ENCODE measurements at places on chromosomes 3 and 15.

DNA sequence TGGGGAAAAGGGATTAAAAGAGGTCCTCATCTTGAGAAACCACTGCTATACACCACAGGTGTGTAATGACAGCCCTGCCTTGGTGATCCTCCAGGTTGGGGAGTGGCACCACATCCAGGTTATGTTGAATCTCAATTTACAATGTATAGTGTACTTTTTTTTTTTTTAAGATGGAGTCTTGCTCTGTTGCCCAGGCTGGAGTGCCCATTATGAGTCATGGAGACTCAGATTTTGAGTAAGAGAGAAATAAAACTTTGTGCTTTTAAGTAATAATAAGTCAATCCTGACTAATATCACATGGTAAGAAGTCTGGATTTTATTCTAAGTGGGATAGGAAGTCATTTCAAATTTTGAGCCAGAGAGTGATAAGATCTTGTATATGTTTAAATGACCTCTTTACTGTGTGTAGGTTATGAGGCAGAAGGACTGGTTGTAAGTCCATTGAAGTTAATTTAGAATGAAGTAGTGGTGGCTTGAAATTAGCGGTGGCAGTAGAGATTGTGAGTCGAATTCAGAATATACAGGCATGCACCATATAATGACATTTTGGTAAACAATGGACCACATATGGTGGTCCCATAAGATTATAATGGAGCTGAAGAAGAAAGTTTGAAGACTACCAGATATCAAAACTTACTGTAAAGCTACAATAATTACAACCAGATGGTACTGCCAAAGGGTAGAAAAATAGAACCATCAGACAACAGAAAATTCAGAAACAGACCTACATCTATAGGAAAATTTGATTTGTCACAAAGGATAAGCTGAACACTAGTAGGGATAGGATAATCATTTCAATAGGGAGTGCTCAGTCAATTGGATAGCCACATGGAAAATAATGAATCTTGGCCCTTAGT, 20.7 kb downstream of the POPDC2 start:
- DNase-seq = no peak

DNA sequence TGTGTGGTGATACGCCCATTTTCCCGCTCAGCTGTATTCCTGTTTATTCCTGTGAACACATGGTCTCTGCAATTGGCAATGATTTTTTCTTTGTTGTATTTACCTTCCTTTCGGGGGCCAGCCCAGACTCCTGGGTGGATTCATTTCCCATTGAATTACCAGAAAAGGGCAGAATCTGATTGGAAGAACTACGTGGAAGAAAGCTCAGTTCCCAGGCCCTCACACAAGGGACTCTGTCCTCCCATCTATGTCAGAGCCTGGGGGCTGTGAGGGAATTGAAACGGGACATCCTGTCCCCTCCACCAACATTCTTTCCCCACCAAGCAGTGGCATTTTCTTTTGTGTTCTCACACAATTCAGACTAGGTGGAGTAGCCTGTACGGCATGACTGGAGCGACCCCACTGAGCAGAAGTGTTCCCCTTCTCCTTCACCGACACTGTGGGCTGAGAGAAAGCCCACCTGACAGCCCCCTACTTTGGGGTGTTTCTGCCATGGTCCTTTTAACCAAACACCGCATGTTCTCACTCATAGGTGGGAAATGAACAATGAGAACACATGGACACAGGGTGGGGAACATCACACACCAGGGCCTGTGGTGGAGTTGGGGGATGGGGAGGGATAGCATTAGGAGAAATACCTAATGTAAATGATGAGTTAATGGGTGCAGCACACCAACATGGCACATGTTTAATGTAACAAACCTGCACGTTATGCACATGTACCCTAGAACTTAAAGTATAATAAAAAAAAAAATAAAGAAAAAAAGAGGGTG, 32.1 kb upstream of the RFTN1 start:
- DNase-seq = no peak

- no peak for DNase-seq
These were observed 5.2 kb upstream of the C3orf85 start for GRCh38 chr3:109131276-109131675.

- no peak for DNase-seq
These were observed 207.4 kb downstream of the OPA1 start for GRCh38 chr3:193800138-193801043.

Data from neural crest cell (in vitro differentiated cells).